Mesendoderm (in vitro differentiated cells): ENCODE measurements at places on chromosomes 5 and 9.
A peak's percentile ranks its signal among the peaks of the same experiment; 100 is the strongest.

- no peak for DNase-seq
These were observed 72.8 kb upstream of the PARP8 start for GRCh38 chr5:50593681-50594080.

DNA sequence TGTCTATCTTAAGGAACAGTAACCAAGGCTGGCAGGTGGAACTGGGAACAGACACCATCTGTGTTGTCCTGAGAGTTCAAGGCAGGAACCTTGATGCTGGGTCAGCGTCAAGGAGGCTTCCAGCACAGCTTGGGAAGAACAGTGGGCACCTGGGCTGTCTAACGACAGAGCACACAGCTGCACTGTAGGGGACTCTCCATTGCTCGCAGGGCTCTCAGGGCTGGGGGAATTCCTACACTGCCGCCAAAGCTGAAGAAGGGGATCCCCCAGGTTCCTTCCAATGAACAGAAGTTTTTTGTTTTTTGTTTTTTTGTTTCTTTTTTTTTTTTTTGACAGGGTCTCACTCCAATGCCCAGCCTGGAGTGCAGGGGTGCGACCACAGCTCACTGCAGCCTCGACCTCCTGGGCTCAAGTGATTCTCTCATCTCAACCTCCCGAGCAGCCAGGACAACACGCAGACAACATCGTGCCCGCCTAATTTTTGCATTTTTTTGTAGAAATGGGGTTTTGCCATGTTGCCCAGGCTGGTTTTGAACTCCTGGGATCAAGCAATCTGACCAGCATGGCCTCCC, 81.9 kb downstream of the PTPN3 start:
- DNase-seq, result no peak

GRCh38 chr9:124088476-124088837, 76.9 kb downstream of the LHX2 start:
- no peak for DNase-seq

DNA sequence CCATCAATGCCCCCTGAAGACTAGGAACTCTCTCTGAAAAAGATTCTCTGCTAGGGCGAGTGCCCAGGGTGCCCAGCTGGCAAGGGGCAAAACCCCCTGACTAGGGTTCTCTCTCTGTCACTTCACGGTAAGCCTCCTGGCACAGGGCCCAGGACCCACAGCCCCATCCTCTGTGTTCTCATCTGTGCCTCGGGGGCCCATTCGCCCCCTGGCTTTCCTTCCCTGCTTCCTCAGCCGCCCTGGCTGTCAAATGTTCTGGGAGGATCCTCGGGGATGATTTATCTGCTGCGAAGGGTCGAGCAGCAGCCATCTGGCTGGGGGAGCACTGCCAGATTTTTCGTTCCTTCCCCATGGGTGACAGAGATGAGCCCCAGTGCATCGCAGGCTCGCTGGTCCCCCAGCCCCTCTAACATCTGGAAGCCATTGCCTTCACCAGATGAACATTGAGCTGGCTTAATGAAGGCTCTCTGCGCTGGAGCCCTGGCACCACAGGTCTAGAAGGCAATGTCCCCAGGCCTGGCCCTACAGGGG, 24.2 kb downstream of the HMCN2 start:
- no peak for DNase-seq

- DNase-seq, result no peak
These were observed 16.0 kb downstream of the PCDHB15 start for GRCh38 chr5:141261238-141261546.

DNA sequence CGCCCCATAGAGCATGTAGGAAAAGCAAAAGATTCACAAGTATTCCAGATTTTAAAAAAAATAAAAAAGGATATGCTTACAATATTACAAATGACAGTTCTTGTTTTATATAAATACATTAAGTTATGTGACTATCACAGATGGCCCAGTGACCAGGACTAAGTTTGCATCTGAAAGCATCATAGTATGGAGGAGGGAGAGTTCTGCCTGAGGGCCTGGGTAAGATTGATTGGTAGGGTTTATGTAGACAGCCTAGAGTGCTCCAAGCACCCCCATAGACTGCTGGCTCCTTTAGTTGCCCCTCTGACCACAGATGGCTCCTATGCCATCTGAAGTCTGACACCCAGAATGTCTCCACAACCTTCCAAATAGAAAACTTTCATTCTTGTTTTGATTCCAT, 48.0 kb upstream of the ADAMTS16 start:
- no peak for DNase-seq

GRCh38 chr9:127686461-127687393, 20.1 kb upstream of the CFAP157 start:
- DNase-seq, result no peak

- no peak for DNase-seq
These were observed 235.7 kb upstream of the TNC start for GRCh38 chr9:115353681-115354080.

GRCh38 chr9:89079391-89079790, 88.1 kb downstream of the S1PR3 start:
- no peak for DNase-seq

DNA sequence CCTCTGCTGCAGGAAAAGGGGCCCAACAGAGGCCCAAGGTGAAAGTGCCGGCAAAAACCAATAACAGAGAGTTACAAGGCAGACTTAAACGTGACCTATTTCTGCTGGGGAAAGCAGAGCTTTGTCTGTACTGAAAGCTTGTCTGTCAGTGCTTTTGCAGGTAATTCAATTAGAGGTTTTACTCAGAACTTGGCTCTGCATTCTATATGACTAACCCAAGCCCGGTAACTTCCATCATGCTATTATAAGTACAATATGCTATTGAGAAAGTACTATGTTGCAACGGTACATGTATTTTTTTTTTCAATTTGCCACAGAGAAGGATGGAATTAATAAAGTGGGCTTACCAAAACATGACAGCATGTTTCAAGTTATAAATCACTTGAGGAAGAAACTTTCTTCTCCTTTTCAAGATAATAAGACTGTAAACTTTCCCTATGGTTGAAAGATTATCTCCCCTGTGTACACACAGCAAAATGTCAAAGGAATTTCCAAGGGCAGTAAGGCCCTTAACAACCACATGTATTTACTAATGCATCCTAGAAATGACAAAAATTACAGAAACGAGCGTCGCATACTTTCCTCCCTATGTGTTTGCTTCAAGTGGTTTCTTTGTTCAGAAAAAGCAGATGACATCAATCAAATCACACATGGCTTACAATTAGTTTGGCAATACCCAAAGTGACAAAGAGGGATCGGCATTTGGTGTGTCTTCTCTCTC, 282.4 kb downstream of the EFNA5 start:
- peak; percentile 61 for DNase-seq

DNA sequence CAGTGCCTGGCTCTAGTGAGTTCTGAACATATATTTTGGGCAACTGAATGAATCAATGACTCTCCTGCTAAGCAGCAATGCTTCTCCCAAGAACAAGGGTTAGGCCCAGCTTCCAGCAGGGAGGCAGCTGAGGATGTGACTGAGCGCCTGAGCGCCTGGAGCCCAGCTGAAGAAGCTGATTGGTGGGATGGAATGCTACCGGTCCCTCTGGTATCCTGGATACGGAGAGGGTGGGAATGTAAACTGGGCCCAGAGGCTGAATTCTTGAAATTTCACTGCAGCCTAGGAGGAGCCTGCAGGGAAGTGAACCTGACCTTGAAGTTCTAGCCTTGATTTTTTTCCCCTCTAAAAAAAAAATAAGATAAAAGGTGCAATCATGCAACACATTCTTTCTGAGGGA, 43.2 kb downstream of the WWC1 start:
- DNase-seq, result peak; percentile 98

DNA sequence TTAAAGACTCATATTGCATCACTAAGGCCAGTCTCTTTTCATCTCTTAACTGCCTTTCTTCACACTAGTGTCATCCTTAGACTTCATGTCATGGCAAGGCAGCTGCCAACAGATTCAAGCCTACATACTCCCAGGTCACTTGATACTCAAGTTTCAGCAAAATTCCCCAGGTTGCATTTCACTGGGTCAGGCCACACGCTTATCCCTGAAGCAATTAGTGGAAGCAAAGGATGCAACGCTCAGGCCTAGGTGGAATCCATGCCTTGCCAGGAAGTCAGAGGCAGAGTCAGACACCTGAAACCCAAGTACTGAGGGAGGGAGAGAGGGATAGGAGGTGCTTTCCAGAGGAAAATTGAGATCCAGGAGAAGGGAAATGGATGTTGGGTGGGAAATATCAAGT, 28.9 kb downstream of the YIPF5 start:
- DNase-seq, result peak; percentile 27

- no peak for DNase-seq
These were observed 339.0 kb downstream of the NSG2 start for GRCh38 chr5:174384509-174384947.

DNA sequence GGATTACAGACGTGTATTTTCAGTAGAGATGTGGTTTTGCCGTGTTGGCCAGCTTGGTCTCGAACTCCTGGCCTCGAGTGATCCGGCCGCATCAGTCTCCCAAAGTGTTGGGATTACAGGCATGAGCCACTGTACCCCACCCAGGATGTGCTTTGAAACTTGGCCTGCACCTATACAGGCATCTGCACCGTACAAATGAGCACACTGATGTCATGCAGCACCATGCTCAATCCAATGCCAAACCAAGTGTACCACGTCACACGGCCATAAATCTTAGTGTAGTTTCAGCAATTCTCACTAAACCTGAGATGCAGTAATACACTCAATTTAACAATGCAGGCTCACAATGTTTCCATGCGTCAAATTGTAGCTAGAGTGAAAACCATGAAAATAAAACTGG, 6.3 kb downstream of the NSUN2 start:
- DNase-seq, result no peak

- DNase-seq, result peak; percentile 7
These were observed 130.9 kb upstream of the NUDT12 start for GRCh38 chr5:103693517-103693916.

DNA sequence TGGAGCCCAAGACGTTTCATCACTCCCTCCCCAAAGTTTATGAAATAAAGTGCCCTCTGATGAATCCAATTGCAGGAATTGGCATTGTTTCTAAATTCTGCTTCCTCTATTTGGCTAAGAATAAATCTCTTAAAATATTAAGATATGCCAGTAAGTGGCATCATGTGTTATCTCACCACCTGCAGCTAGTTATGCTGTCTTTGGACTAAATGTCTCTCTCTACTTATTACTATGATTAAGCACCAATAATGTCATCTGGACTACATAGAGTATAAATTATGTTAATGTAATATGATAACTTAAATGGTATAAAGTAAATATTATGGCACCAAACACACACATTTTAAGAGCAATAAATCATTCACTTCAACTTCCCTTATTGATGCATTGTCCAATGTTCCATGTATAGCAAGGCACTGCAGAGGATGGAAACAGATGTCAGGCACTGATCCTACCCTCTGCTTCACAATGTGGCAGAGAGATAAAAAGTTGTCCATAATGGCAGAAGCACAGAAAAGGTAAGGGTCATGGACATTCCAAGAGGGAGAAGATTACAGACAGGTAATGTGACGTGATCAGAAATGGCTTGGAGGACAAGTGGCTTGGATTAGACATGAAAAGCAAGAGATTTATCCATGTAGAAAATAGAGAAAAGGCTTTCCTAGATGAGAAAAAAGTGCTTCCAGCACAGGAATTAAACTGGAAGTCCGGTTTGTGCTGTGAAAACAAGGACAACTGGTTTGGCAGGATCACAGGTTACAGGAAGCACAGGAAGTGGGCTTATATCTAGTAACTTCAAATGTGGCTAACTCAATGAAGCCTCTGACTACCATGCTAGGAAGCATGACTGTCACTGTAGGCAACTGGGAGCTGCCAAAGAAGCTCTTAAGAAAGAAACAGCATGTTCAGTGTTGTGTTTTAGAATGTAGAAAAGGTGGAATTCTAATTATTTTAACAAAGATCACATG, 26.7 kb downstream of the MARCHF11 start:
- peak; percentile 3 for DNase-seq

DNA sequence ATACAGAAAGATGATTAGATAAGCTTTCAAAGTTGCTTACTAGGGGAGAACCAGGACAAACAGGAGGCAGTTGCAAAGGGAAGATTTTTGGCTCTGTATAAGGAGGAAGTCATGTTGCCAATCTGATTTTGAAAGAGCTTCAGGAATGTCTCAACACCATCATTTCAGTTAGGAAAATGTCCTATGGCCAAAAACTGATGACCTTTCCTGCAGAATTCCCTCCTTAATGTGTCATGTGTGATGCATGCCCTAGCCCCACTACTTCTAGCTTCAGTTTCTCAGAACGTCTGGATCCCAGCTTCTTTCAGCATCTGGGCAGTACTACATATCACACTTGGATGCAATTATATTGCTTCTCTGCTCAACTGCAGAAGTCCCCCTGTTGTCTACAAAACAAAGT, 211.5 kb upstream of the NREP start:
- DNase-seq, result no peak

DNA sequence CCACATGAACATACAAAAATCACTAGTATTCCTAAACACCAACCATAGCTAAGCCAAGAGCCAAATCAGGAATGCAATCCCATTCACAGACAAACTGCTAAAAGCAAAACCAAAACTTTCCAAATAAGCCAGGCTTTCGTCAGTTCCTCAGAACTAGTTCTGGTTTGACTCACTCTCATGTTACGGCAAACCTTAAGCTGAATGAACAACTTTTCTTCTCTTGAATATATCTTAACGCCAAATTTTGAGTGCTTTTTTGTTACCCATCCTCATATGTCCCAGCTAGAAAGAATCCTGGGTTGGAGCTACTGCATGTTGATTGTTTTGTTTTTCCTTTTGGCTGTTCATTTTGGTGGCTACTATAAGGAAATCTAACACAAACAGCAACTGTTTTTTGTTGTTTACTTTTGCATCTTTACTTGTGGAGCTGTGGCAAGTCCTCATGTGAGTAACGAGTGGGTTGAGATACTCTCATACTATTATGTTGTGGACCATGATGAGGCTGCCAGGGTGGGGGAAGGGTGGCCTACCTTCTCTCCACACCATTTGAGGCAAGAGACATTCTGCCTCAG, at the start of gene PDCD1LG2:
PDCD1LG2 (plus strand) TSS at position 172 of the 572 bp plus-strand sequence. CDS start 12,016 bp downstream, outside the sequence.
- no peak for DNase-seq

DNA sequence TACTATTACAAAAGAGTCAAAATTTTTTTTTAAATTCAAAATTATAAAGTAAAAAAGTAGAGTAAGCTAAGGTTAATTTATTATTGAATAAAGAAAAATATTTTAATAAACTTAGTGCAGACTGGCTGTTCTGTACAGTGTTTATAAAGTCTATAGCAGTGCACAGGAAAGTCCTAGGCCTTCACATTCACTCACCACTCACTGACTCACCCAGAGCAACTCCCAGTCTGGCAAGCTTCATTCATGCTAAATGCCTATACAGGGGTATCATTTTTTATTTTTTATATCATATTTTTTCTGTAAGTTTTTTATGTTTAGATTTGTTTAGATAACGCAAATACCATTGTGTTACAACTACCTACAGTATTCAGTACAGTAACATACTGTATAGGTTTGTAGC, 700.7 kb upstream of the GRAMD2B start:
- DNase-seq, result no peak

GRCh38 chr5:153573326-153574033, 83.0 kb downstream of the GRIA1 start:
- no peak for DNase-seq

- no peak for DNase-seq
These were observed 532.8 kb upstream of the KLF4 start for GRCh38 chr9:108022246-108022935.

GRCh38 chr5:92374859-92375258, 991.7 kb upstream of the ARRDC3 start:
- DNase-seq, result no peak

- no peak for DNase-seq
These were observed 51.9 kb downstream of the NEURL1B start for GRCh38 chr5:172692981-172693380.
